ENCODE measurements at places on chromosomes 13 and 19.

- peak; percentile 64 for DNase-seq
Observed at GRCh38 chr19:36973021-36973843, 57.1 kb downstream of the ZNF568 start.

- no peak for DNase-seq
Observed at GRCh38 chr13:109400624-109401257, 385.6 kb downstream of the IRS2 start.

GRCh38 chr19:15934332-15935078 is at the start of gene CYP4F11:
CYP4F11 (minus strand) TSS chr19:15934529; CDS start chr19:15934408, 121 bp downstream.
- DNase-seq = no peak

DNA sequence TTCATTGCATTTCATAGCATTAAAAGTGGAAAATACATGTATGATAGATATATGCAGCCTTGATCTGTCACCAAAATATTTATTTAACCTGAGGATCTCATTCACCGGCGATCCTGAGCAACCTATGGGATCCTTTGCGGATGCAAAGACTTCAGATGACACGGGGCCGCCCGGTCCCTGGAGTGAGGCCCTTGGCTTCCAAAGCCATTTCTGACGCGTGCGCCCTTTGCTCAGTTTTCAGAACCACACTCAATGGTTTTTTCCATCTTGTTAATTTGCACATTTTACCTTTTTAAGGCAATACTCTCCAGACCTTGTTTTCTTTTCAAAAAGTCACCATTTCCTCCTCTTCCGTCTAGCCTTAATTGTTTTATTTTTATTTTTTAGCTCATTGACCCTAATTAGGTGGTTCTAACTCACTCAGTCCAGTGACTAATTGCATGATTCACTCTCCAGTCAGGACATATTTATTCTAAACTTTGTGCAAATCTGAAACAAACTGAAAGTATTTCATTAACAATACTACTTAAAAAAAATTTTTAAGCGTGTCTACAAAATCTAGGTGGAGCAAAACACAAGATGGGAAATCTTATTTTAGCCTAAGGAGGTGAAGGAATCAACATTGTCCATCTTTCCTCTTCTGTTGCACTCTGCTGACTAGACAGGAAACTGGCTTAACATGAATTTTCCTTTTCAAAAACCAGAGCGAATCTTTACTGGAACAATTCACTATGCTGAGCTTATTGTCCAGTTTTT is 47.9 kb downstream of the COL4A1 start:
- DNase-seq = no peak

DNA sequence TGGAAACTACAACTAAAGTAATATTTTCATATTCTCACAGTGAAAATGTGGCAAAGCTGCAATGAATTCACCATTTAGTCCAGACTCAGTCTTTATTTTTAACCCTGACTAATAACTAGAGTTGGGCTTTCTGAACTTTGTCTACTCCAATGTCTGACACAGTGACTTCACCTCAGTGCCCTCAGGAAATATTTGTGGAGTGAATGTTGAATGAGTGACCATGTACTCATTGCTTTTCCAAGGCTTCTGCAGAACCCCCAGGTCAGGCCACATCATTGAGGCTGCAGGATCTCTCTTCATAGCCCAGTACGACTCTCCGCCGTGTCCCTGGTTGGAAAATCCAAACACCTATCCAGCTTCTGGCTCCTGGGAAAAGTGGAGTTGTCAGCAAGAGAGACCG is 1.8 kb downstream of the ZNF175 start:
- no peak for DNase-seq

DNA sequence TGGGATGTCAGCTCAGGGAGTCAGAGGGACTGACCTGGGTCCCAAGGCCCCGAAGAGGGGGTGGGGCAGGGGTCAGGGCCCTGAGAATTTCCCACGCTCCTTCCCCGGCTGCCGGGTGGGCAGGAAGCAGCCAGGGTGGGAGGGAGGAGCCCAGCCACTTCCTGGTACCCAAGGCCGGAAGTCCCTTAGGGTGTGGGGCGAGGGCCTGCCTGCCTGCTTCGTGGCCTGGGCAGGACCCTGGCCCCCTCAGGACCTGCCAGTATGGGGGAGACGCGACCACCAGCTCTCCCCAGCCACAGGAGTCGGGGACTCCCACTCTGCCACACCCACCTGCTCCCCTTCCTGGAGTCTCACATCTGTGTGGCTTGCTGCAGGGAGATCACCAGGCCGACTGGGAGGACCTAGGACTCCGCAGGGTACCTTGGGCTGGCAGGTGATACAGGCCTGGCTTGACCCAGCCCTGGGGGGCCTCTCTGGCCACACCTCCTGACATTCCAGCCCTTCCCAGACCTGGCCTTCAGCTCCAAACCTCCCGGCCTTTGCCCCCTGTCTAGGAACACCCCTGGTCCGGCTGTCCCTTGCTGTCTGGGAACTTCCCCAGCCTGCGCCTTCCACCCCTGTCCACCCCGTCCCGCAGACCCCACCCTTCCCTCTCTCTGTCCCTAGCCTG is 9.8 kb upstream of the CIRBP start:
- no peak for DNase-seq

DNA sequence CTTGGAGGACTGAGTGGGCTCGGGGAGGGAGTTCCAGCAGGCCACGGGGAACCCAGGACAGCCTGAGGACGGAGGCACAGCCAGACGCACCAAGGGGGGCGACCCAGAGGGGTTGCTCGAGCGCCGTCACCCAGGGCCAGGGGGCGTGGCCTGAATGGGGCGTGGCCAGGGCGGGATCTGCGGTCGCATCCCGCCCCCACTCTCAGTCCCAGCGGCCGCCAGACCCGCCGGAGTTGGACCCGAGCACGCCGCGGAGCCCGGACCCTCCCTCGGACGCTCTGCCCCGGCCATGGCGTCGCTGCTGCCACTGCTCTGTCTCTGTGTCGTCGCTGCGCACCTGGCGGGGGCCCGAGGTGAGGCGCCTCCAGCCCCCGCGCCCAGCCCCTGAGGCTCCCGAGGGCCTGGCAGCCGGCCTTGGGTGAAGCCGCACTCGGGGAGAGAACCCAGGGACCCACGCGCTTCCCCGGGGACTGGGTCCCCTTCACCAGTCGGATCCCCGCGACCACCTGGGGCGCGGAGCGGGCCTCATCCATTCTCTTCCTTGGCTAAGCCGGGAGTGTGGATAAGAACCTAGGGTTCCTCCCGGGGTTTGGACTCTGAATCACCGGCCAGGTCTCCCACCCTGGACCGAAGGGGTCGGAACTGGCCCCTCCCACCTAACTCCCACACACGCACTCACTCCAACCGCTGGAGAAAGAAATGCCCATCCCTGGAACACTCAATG is at the start of gene CILP2:
CILP2 (plus strand) TSS at position 205 of the 724 bp plus-strand sequence; CDS start at position 290, 85 bp downstream.
- peak; percentile 38 for DNase-seq

GRCh38 chr13:110746438-110746837 is 32.9 kb downstream of the ING1 start:
- DNase-seq = no peak

DNA sequence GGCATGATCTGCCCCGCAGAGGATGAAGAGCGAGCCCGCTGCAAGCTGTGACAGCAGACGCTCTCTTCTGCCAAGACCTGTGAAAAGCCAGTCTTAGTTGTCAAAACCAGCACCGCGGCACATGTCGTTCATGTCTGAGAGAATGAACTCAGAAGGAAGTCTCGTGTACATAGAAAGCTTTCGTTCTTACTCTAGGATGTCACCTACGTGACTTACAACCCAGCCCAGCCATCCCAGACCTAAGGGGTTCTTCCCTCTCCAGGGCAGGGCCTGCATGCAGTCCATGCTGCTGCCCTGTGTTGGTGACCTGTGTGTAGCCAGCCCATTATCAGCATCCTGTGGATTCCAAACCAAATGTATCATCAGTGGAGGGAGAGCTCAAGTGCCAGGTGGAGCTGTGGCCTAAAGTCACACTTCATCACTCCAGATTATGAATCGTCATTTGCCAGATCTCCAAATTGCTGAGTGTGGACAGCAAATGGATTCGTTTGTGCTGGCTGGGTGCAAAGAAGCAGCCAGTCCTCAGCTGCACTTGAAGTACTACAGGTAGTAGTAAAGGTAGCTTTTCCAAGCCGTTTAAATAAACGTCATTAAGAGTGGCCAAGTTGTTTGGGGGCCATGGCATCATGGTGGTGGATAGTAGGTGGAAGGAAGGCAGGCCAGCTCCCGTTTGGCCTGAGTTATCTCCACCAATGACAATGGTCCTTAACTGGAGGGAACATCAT is 73.9 kb upstream of the GPR183 start:
- peak; percentile 39 for DNase-seq

DNA sequence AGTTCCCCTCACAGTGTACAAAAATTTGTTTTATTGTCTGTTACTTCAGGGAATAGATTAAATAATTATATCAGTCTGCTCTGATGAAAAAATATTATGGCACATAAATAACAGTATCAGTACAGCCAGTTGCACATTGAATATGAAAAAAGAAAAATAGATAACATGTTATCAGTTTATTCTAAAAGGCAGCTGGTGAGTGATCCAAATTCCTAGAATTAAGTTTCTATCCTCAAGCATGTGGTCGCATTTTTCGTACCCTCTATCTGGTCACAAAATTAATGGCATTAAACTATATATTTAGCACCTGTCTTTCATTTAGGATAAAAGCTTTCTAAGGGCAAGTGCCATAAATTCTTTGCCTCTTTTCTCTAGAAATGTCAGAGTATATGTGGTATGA is 944.8 kb upstream of the PCDH9 start:
- DNase-seq = no peak

DNA sequence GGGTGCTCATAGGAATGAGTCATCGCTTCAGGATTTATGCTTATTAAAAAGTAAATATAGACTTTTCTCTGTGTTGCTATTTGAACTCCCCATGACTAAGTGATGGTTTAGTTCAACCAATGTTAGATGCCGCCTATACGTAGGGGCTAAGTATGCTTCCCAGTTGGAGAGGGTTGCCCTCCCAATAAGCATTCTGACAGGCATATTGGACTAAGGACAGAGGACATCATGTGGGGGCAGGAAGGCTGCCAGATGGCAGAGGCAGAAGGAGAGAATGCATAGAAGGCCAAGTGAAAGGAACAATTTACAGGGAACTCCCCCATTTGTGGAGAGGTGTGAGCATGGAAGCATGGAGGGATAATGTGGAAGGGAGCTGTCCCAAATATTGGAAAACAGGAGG is 318.4 kb upstream of the OBI1 start:
- no peak for DNase-seq

DNA sequence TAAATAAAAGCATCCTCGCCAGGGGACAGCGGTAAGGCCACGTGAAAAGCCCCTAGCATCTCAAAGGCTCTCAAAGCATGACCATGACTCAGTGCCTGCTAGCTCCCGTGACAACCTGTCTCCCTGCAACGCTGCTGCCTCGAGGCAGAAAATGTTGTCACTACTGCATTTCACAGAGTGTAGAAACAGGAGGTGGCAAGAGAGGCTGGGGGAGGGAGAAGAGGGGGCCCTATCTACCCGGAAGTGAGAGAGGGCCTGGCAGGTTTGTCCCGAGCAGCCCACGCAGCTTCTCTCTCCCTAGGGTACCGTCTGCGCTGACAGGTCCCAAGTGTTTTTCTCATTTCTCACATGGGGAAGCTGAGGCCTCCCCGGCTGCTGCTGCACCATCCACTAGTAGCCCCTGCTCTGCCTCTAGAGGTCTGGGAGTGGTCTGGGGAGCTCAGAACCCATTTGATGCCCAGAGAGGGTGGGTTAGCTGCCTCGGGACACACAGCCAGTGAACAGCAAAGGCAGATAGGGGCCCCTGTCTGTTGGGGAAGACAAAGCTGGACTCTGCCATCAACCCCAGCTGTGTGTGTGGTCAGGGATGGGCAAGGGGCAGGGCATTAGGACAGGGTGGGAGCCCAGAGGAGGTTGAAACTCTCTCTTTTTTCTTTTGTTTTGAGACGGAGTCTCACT is 3.7 kb downstream of the TINCR start:
- DNase-seq = no peak

GRCh38 chr13:46569456-46569855 is 16.5 kb downstream of the LRCH1 start:
- DNase-seq = no peak

GRCh38 chr13:23736541-23736940 is 152.7 kb downstream of the MIPEP start:
- no peak for DNase-seq

GRCh38 chr19:28171983-28172382 is 1041.0 kb downstream of the UQCRFS1 start:
- DNase-seq = no peak

DNA sequence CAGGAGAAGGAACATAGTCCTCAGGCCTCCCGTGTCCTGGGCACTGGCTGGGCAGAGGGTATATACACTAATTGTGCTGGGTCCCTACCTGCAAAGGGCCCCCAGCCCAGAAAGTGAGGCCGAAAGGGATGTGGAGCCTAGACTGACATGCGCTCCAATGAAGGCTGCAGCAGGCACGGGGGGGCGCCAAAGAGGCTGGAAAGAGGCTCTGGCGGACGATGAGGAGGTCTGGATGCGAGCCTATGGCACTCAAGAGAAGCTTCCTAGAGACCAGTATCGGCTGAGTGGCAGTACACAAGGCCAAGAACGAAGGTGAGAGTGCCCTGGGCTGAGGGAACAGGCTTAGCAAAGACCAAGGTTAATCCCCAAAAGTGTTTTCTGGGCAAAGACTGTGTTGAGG is 16.6 kb downstream of the VRK3 start:
- DNase-seq = no peak

DNA sequence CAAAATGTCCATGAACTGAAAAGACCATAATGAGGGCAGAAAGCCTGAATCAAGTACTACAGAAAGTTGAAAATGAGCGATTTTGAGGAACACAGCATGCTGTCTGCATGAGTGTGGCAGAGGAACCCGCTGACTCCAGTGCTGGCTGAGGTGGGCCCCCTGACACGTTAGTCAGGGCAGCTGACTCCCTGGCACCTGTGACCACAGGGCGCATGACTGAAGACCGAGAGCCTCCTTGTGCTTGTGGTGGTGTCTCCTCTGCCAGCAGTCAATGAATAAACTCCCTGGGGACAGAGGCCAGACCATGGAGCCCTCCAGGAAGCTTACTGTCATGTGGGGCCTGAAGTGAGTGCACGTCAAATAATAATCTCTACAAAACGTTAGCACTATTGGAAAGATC is 38.4 kb upstream of the VSTM2B start:
- no peak for DNase-seq

GRCh38 chr13:109698779-109699178 is 87.6 kb downstream of the IRS2 start:
- DNase-seq = no peak

DNA sequence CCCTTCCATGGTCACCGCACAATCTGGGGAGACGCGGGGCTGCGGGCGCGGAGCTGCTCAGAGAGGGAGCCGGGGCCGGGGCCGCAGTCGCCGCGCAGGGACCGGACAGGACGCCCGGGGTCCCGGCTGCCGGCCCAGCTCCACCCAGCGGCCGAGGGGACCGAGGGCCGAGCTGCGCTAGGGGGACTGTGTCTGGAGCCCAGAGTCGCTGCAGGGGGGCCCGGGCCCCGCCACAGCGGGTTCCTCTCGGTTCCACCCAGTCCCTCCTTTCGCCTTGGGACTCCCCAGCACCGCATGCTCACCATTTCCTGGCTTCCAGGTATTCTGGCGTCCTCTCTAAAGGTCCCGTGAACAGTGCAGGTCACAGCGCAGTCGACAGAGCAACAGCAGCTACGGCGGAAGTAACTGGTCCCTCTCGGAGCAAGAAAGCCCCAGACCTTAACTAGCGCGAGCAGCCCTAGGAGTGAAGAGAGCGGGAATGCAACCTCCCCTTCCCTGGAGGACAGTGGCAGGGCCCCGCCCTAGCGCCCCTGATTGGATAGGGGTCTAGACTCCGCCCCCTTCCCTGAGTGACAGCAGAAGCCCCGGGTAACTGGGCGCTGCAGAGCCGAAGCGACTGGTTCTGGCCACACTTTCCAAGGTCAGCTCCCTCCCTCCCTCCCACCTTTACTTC is at the start of gene ZNF878:
ZNF878 (minus strand) TSS at position 465 of the 673 bp plus-strand sequence; CDS start at position 305, 160 bp downstream.
- DNase-seq = no peak

All from stimulated activated CD4-positive, alpha-beta T cell treated with anti-CD3 and anti-CD28 coated beads, Interleukin-15, amount 100 ng/mL, for 1 hour (primary cell).